NCI-H2107 (cell line): ENCODE measurements at places on chromosomes 16 and 17.

DNA sequence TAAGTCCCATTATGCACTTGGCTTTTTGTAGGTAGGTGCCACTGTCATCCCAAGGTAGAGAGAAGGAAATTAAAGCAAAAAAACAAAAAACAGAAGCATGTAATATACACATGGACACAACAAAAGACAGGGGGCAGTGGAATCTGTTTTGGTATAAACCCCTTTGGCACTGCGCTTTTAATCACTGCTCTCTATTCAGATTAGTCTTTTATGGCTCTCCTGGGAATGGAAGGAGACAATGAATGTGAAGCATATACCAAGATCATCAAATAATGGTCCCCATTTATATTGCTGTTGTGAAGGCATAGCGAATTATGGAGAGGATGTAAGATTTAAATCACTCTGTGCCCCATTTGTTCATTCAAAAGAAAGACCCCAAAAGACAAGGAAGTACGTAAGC is 17.4 kb downstream of the CDH11 start:
- DNase-seq: no peak

GRCh38 chr17:42525221-42525620 is 10.8 kb upstream of the NAGLU start:
- no peak for DNase-seq

DNA sequence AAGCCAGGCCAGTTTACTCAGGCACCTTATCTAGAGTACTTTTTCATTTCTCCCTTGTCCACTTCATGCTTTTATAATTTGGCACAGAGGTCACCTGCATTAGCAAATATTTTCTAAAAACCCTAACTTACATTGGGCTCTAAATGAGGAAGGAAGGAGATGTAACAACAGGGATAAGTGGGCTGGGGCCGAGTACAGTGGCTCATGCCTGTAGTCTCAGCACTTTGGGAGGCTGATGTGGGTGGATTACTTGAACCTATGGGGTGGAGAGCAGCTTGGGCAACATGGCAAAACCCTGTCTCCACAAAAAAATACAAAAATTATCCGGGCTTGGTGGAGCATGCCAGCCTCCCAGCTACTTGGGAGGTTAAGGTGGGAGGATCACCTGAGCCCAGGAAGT is 55.9 kb downstream of the TMEM100 start:
- no peak for DNase-seq

GRCh38 chr17:30212750-30213149 is 22.7 kb downstream of the SLC6A4 start:
- DNase-seq: no peak

DNA sequence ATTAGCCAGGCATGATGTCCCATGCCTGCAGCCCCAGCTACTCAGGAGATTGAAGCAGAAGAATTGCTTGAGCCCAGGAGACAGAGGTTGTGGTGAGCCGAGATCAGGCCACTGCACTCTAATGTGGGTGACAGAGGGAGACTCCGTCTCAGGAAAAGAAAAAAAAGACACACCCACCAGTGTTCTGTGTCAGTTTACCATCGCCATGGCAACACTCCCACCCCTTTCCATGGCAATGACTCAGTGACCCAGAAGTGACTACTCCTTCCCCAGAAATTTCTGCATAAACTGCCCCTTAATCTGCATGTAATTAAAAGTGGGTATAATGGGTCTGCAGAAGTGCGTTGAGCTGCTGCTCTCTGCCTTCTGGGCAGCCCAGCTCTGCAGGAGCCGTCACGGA is 4.0 kb upstream of the ZC3H18 start:
- DNase-seq: no peak

GRCh38 chr16:354291-354881 is 1.9 kb upstream of the AXIN1 start:
- DNase-seq: no peak

- DNase-seq: no peak
Measured at GRCh38 chr16:88377961-88378360, 4.8 kb upstream of the ZNF469 start.

DNA sequence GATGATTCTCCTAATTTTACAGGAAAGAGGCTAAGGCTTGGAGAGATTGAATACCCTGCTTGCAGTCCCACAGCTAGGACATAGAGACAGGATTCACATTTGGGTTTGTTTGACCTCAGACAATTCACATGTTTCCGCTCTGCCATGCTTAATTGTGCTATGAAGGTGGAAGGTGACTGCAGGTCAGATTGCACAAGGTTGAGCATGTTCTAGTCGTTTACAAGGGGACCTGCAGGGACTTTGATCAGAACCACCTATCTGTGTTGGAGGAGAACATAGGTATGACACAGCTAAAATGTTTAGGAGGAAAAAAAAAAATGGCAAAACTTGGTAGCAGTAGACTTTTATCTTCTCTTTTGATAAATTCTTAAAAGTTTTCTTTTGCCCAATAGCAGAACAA is 4.9 kb upstream of the ANKFN1 start:
- DNase-seq: no peak

DNA sequence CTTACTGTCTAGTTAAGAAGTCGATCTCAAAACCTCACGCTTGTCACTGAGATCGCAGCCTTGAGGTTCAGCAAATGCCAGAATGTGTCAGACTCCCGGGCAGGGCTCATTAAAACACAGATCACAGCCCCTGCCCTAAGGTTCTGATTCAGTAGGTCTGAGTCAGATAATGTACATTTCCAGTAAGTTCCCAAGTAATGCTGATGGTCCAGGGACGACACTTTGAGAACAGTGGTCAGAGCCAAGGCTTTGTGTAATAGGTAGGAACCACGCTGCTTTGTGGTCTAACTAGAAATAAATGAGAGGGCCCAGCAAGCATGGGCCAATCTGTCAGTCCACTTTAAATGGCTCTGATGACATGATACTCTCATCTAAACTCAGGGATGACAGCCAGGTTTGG is 228.6 kb downstream of the ZFHX3 start:
- DNase-seq: no peak

- no peak for DNase-seq
Measured at GRCh38 chr17:45409659-45410076, 23.0 kb downstream of the ARHGAP27 start.
